ENCODE measurements at places on chromosomes 3 and 15.

DNA sequence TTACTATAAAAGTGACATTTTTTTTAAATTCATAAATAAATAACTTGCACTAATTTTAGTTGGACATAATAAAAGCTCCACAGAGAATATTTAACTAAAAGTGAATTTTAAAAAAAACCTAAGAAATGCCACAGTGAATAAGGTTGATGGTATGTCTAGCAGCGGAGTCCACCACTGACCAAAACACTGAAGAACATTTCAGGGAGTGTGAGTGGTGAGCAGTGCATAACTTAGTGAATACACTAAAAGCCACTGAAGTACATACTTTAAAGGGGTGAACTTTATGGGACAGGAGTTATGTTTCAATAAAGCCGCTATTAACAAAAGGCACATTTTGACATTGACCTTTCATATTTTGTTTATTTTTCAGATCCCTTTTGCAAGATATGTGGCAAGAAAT lies 32.3 kb downstream of the SRP14 start:
- DNase-seq: no peak

DNA sequence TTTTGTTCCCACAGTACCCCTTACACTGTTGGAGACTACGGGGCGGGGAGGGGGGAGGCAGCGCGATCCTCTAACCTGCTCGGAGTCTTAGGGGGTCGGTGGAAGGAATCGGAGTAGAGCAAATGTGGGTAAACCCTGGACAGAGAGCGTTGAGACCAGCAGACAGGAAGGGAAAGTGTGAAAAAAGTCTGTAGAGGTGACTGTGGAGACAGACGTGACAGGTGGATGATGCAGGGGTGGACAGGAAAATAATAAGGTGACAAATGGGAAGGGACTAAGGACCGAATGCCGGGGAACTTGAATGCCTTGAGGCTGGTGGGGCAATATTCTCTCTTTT lies 424 bp downstream of the EAF2 start:
- DNase-seq: peak; percentile 63

DNA sequence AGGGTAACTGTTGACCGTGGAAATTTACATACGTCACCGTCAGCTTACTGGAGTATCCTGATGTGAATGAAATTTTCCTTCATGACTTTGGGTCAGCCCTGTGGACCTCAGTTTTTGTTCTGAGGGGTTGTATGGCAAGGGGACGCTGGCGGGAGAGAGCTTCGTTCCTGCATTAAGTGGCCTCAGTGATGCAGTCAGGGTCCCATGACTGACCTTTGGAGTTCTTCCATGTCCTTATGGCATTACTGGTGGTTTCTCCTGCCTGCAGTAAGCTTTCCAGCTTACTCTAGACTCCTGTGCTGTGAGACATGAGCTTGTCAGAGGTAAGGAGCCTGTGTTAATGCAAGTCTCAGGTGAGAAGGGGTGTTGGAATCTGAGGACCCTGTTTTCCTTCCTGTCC lies 1.8 kb downstream of the CD276 start:
- DNase-seq: no peak

GRCh38 chr3:23949784-23950183 lies 4.7 kb downstream of the NR1D2 start:
- peak; percentile 72 for DNase-seq

Measured in OCI-M1 (cell line).